ENCODE measurements at places on chromosomes 12 and 14. TPM values are rescaled to one million over a fixed set of nuclear protein-coding genes. Genes with fewer than 3 reads are reported as not detected.

PLA2G1B gene
- not detected for total RNA-seq

PLBD1 gene
- total RNA-seq: 2.5 TPM

SDR39U1 gene
- 18.8 TPM for total RNA-seq

C12orf50 gene
- total RNA-seq: not detected

ACSM4 gene
- total RNA-seq: not detected

VPS37B gene
- 27.7 TPM for total RNA-seq

Data from bronchus fibroblast of lung (primary cell).